ENCODE measurements at places on chromosomes 11 and 22.

DNA sequence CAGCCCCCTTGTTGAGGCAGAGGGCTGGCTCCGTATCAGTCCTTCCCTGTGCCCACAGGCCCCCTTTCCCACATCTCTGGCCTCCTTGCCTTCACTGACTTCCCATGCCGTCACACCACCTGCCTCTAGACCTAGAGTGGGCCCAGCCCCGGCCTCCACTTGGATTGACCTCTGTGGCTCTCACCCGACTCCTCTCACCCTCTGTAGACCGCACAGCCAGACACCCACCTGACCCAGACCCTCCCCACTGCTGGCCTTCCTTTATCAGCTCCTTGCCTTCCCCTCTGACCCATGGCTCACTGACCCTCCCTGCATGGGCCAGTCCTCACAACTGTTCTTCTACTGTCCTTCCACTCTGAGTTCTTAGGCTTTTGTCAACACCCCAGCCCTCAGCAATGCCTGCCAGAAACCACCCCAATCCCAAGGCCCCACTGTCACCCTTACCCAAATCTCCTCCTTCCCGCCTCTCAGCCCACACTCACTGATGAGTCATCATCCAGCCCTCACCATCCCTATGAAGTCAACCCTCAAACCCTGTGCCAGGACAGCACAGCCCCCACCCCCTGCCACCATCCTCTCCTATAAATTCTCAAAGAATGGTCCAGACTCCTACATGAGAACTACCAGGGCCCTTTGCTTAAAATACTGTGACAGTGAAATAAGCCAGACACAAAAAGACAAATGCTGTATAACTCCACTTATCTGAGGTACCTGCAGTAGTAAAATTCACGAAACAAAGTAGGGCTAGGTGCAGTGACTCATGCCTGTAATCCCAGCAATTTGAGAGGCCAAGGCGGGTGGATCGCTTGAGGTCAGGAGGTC lies 53.4 kb downstream of the SCGB1A1 start:
- peak; percentile 78 for DNase-seq

GRCh38 chr11:86627776-86628455 lies 44.5 kb downstream of the ME3 start:
- DNase-seq: peak; percentile 58

DNA sequence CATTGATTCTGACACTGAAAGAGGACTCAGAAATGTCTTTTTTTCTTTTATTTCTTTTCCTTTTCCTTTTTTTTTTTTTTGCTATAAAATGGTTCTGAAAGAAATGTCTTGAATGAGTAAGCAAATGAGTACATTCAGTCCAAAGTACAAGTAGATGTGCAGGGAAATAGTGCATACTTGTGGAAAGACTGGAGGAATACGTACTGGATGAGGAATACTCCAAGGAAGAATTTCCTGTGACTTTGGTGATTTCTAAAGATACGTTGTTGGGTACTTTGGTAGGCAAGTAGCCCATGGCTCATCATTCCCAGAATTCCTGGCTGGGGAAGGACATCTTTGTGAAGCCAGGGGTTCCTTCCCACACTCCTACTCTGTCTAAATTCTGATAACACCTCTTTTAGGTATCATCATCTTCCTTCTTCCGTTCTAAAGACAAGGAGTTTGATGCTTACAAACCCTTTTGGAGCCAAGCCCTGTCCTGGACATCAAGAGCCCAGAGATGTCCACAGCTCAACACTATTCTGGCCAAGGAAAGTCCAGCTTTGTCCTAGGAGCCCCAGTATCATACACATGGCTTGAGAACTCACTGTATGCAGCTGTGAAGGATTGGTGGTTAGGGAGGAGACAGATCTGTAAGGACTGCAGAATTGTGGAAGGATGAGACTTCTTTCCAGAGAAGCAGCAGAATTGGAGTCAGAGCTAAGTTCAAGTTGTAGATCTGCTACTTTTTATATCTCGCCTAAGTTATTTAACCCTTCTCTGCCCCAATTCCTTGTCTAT lies 4.8 kb upstream of the NUP98 start:
- peak; percentile 76 for DNase-seq

- DNase-seq: peak; percentile 28
Measured at GRCh38 chr11:36748836-36749235, 150.8 kb upstream of the RAG2 start.

GRCh38 chr11:64234647-64235379 lies 429 bp downstream of the VEGFB start:
- DNase-seq: no peak

GRCh38 chr22:31286360-31287255 lies 5.7 kb downstream of the PIK3IP1 start:
- DNase-seq: no peak

DNA sequence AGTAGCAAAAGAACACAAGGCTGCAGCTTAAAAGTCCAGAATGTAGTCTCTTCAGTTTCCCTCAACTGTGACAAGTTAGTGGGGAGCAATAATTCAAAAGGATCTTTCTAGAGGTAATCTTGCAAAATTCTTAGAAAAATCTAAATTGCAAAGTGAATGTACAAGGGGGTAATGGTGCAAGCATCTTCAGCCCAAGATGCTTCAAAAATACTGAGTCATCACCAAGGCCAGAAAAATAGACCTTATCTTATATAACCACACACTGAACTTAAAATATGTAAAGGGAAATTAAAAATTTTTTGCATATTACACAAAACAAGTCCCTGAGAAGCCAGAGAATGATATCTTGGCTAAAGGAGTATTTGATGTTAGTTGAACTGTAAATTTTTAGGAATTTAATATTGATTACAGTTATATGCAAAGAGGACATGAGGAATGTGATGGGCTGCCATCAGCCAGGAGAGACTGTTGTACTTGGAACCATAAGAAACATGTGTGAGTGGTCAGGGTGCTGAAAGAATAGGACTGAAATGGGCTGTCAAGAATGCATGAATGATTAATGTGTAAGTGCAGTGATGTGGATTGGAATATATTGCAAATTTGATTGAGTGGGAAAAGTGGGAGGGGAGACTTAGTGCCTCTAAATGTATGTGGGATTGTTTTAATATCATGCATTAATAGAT lies 85.7 kb upstream of the LIN7C start:
- peak; percentile 50 for DNase-seq

GRCh38 chr22:28332410-28332809 lies 347.2 kb downstream of the TTC28 start:
- no peak for DNase-seq

DNA sequence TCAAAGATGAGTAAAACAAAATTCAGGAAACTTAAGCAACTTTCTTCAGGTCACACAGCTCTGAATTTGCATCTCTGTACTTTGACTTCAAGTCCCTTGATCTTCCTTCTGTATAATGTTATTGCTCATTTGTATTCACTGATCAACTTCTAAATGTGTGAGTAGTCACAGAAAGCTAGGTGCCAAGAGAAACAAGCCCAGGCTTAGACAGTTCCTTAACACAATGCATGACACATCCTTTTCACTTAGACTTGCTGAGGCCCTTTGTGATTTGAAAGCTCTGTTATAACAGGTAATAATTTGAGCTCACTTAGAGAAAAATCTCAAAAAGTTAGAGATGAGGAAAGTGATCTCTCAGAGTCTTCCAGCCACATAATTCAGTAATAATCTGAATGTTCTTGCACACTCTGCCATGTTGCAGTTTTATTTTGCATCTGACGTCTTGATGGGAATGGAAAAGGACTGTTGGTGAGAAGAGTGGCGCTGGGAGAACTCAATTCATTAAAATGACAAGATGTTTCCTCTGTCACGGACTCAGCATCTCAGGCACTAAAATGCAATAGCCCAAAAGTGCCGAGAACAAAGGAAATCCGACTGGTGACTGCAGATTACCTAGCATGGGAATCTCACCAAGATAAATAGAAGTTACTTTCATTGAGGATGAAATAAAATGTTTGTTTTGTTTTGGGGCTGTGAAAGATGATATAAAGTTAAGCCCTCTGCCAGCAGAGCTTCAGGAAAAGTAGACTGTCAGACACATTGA lies 665.3 kb downstream of the OPCML start:
- DNase-seq: peak; percentile 68

Measured in fibroblast of skin of right biceps (primary cell).